ENCODE measurements at places on chromosomes 3 and 15.

DNA sequence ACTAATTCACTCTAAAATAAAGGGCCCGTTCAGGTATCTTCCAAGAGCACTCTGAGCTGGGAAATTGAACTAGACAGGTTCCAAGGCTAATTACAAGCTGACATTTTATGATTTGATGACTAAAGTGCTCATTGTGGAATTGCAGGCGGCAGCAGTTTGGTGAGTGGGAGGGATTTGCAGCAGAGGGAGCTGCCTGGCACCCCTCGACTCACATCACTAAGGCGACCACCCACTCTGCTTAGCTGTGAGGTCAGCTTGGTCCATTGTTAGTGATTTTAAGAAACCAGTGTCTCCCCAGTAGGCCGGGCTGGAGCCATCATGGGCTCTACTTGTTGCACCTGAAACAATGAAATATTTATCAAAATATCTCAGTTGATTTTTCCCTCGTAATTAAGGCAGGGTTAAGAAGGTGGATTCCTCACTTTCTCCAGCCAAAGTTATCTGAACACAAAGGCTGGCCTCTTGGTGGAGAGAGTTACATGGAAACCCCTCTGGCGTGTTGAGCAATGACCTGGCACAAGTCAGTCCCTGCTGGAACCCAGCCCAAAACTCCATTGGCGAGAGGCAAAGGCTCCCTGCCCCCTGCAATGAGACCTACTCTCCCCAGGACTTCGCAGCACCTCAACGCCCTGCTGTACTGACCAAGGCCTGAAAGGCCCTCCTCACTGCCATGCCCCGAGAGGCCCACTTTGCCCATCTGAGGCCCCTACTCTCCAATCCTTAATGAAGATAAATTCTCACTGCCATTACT is 65.0 kb upstream of the ATP2B2 start:
- no peak for DNase-seq

GRCh38 chr3:41963823-41964222 is 1.9 kb upstream of the ULK4 start:
- DNase-seq: no peak

DNA sequence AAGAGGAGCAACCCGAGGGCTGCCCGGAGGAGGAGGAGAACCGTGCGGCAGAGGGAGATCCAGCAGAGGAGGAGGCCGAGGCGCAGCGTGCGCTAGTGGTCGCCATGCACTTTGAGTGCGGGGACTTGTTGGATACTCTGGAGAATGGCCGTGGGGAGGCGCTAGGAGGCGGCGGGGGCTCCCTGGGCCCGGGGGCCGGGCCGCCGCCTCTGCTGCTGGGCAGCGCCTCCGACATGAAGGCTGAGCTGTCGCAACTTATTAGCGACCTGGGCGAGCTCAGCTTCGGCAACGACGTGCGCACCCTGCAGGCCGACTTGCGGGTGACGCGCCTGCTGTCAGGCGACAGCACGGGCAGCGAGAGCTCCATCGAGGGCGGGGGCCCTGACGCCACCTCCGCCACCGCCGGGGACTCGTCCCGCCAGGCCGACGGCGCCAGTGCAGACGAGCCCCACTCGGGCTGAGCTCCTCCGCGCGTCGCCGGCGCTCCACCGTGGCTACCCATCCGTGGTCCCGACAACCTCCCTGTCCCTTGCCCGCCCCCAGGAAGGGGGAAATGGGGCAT is 2.0 kb downstream of the FAM43A start:
- no peak for DNase-seq

DNA sequence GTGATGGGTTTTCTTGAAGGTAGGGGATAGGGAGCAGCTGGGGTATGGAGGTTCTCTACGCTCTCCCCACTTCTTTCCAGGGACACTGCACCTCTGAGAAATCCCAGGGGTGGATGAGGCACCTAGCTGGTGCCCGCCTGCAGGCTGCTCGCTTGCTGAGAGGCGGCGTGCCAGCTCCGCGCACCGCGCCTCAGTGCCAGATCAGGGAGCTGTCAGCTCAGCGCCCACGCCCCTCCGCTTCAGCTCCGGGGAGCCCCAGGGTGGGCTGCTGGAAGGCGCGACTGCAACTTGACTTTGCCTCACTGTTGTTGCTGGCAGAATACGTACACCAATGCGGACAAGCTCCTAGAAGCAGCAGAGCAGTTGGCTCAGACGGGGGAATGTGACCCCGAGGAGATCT is 345.7 kb upstream of the UMPS start:
- DNase-seq: no peak

DNA sequence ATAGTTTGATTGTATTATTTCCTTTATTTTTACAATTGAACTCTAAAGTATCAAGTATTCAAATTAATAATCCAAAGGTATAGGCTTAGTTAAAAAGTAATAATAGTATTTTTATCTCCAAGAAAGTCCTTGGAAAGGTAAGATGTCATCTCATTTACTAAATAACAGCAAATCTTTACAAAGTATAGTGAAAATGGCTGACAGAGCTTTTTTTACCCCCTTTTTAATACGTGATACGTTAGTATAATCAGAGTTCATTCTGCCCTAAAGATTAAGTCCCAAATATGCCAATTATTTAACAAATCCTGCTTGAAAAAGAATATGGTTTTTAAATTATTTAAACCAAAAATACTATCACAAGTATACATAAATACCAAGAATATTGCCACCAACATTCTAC is 12.2 kb downstream of the CBLB start:
- DNase-seq: no peak

DNA sequence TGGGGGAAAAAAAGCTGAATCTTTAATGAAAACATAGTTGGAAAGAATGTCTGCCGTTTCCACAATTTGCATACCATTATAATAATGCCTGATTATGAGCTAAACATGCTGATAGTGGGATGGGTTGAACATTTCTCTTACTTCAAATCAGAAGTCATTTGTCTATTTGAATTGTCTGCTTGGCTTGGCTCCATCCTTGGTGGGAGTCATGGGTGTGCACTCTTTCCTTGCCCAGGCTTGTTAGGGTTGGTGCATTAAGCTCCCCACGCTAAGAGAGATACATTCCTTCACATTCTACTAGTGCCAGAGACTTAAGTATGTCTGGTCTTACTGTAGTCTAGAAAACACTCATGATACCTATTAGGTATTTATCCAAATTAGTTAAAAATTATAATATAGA is 121.4 kb upstream of the RARB start:
- no peak for DNase-seq

GRCh38 chr3:72344236-72344635 is 504.0 kb downstream of the SHQ1 start:
- no peak for DNase-seq

GRCh38 chr3:100205171-100205570 is 55.6 kb upstream of the TBC1D23 start:
- DNase-seq: no peak

DNA sequence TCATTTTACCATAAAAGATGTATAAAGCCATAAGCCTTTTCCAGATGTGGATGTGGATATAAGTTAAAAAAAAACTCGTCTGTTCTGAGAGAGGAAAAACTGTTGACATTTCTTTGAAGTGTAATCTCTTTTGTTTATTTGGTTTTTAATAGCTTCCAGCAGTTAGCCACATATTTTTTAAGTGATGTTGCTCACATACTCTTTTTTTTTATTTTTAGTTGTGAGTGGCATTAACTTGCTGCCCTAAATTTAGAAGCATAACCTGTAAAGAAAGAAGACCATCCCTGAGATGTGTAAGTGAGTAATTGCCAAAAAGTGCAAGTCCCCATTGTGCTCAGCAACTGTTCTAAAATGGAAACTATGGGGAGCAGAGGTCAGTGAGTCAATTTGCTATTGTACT is 415.9 kb upstream of the MDFIC2 start:
- DNase-seq: no peak
